Natural killer cell treated with Interleukin-12 subunit alpha and Interleukin-12 subunit beta and Interleukin-15 and Interleukin-18, amount 100 ng/mL, for 72 hours (primary cell): ENCODE measurements at places on chromosomes 4 and X. TPM values are rescaled to one million over a fixed set of nuclear protein-coding genes. Genes with fewer than 3 reads are reported as not detected.
A peak's percentile ranks its signal among the peaks of the same experiment; 100 is the strongest.

Gene TSPAN7
- total RNA-seq: not detected

Gene SYNPO2
- total RNA-seq: 0.36 TPM

Gene IL2
- total RNA-seq: not detected

Gene UGT2B15
- total RNA-seq: not detected

Gene MAGEA12
- not detected for total RNA-seq

Gene GABRG1
- not detected for total RNA-seq

Gene H2BW2
- not detected for total RNA-seq

Gene AKAP4
- total RNA-seq: not detected

Gene MEPE
- not detected for total RNA-seq

Gene NKX1-1
- not detected for total RNA-seq

Gene APELA
- total RNA-seq: not detected

DNA sequence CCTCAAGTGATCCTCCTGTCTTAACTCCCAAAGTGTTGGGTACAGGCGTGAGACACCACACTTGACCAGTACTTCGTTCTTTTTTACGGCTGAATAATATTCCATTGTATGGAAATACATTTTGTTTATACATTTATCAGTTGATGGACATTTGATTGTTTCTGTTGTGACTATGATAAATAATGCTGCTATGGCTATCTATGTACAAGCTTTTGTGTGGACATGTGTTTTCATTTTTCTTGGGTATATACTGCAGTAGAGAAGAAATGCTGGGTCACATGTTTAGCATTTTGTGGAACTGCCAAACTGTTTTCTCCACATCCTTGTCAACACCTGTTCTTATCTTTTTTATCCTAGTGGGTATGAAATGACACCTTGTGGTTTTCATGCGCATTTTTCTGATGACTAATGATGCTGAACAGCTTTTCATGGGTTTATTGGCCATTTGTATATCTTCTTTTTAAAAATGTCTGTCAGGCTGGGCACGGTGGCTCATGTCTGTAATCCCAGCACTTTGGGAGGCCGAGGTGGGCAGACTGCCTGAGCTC is 37.3 kb downstream of the SAT1 start:
- H3K27me3 ChIP-seq: no peaks in the 10 kb centered on the region
- H3K36me3 ChIP-seq: no peaks in the 10 kb centered on the region
- H3K4me1 ChIP-seq: no peaks in the 10 kb centered on the region
- DNase-seq: no peak

DNA sequence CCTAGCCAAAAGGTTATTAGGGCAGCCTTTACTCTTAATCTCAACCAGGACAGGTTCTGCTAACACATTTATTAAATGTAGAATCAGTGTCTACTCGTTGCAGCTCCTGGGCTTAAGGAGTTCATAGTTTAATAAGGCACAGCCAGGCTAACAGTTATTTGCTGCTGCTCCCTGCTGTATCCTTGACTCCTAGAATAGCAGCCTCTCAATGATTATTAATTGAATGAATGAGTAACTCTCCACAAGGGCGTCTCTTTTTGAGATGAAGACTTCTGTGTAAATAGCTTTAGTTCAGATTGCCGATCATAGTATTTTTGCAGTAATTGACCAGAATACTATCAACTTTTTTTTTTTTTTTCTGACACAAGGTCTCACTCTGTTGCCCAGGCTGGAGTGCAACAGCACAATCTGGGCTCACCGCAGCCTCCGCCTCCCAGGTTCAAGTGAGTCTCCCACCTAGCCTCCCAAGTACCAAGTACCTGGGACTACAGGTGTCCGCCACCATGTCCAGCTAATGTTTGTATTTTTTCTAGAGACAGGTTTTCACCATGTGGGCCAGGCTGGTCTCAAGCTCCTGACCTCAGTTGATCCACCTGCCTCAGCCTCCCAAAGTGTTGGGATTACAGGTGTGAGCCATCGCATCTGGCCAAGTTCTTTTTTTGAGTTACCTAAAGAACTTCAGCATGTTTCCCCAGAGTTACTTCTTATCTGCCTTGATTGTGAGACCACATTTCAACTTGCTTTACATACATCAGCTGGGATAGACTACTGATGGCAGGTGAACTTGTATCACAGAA is 2.9 kb downstream of the UGDH start:
- H3K4me3 ChIP-seq: no peak overlapping the region
- peaks cover 14% of the 10 kb centered on the region for H3K4me1 ChIP-seq
- H3K36me3 ChIP-seq: no peaks in the 10 kb centered on the region
- DNase-seq: no peak

- no peak overlapping the region for H3K27ac ChIP-seq
- peaks cover 16% of the 10 kb centered on the region for H3K4me1 ChIP-seq
- H3K4me3 ChIP-seq: peak overlapping the region; percentile 89
Observed at GRCh38 chr4:52660643-52661042, 1.5 kb upstream of the USP46 start.

- H3K36me3 ChIP-seq: peaks cover 4% of the 10 kb centered on the region
- DNase-seq: no peak
- no peak overlapping the region for H3K4me3 ChIP-seq
- H3K27me3 ChIP-seq: no peaks in the 10 kb centered on the region
- H3K4me1 ChIP-seq: peaks cover 5% of the 10 kb centered on the region
Observed at GRCh38 chrX:1400742-1401471, 9.0 kb upstream of the SLC25A6 start.

GRCh38 chrX:93695981-93696380 is 22.0 kb downstream of the FAM133A start:
- DNase-seq: no peak
- no peak overlapping the region for H3K4me3 ChIP-seq
- H3K36me3 ChIP-seq: no peaks in the 10 kb centered on the region
- H3K27me3 ChIP-seq: no peaks in the 10 kb centered on the region
- no peak overlapping the region for H3K27ac ChIP-seq
- H3K4me1 ChIP-seq: no peaks in the 10 kb centered on the region

DNA sequence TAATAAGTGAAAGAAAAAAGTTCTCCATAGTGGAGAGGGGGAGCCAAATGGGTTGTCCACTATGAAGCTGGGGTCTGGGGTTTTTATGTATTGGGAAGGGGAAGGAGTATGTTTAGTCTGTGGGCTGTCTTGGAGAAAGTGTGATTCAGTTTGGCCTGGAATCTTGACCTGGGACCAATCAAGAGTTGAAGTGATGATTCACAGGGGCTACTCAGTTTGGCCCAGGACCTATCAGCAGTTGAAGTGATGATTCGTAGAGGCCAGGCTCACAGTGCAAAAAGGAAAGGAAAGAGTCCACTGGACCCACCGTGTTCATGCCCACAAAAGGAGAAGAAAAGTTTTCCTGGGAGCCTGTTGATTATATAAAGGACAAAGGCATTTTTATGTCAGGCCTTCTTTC is 47.3 kb upstream of the RAB9B start:
- no peak overlapping the region for H3K4me3 ChIP-seq
- no peaks in the 10 kb centered on the region for H3K36me3 ChIP-seq
- no peaks in the 10 kb centered on the region for H3K27me3 ChIP-seq
- no peak for DNase-seq
- no peaks in the 10 kb centered on the region for H3K4me1 ChIP-seq
- H3K27ac ChIP-seq: no peak overlapping the region

DNA sequence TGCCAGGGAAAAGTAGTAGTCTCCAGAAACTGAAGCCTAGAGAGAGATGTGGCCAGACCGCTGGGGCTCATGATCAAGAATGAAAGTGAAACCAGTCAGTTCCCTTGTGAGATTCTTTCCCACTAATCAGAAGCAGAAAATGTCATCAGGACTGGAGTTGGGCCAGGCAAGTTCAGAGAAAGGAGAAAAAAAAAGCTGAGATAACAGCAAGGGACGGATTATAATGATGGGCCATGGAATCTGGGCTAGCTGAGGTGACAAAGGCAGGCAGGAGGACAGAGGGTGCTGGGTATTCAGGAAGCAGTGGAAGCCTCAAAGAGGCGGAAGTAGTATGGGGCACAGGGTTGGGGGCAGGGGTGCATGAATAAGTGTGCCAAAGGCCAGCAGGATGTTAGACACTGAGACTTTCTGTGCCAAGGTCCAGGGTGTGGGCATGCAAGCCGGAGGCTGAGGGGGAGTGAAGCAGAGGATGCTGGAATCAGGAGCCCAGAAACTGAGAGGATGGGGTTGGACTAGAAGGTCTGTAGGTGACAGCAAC is 2.5 kb downstream of the CXorf38 start:
- peak overlapping the region; percentile 95 for H3K4me3 ChIP-seq
- peaks cover 26% of the 10 kb centered on the region for H3K36me3 ChIP-seq
- peak; percentile 72 for DNase-seq
- H3K27me3 ChIP-seq: no peaks in the 10 kb centered on the region
- peaks cover 35% of the 10 kb centered on the region for H3K4me1 ChIP-seq
- peak overlapping the region; percentile 91 for H3K27ac ChIP-seq

GRCh38 chrX:100264200-100264599 is 145.9 kb downstream of the PCDH19 start:
- H3K4me3 ChIP-seq: no peak overlapping the region
- H3K27ac ChIP-seq: no peak overlapping the region
- no peaks in the 10 kb centered on the region for H3K36me3 ChIP-seq
- no peaks in the 10 kb centered on the region for H3K4me1 ChIP-seq
- DNase-seq: no peak

DNA sequence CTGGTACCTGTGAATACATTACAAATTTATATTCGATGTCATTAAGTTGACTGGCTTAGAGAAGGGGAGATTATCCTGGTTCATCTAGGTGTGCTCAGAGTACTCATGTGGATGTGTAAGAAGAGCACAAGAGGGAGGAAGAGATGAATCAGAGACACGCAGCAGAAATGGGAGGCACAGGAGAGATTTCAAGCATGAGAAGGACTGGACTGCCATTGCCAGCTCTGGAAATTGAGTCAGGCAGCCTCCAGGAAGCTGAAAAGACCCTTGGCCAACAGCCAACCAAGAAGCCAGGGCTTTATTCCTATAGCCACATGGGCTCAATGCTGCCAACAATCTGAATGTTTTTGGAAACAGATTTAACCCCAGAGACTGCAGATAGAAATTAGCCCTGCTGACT is 1390.0 kb downstream of the STIM2 start:
- H3K27me3 ChIP-seq: no peaks in the 10 kb centered on the region
- H3K4me3 ChIP-seq: no peak overlapping the region
- H3K36me3 ChIP-seq: peaks cover 6% of the 10 kb centered on the region
- H3K4me1 ChIP-seq: no peaks in the 10 kb centered on the region
- H3K27ac ChIP-seq: no peak overlapping the region

GRCh38 chr4:91936311-91936710 is 367.5 kb upstream of the GRID2 start:
- no peak overlapping the region for H3K4me3 ChIP-seq
- H3K36me3 ChIP-seq: peaks cover 5% of the 10 kb centered on the region
- no peaks in the 10 kb centered on the region for H3K27me3 ChIP-seq
- no peaks in the 10 kb centered on the region for H3K4me1 ChIP-seq

- no peaks in the 10 kb centered on the region for H3K36me3 ChIP-seq
- H3K4me1 ChIP-seq: no peaks in the 10 kb centered on the region
- DNase-seq: no peak
- no peak overlapping the region for H3K27ac ChIP-seq
- peaks cover 2% of the 10 kb centered on the region for H3K27me3 ChIP-seq
Observed at GRCh38 chr4:74311696-74312313, 3.5 kb downstream of the EPGN start.

- H3K27me3 ChIP-seq: peaks cover 8% of the 10 kb centered on the region
- no peaks in the 10 kb centered on the region for H3K4me1 ChIP-seq
- no peak within 1 kb of the TSS for H3K27ac ChIP-seq
- no peaks in the 10 kb centered on the region for H3K36me3 ChIP-seq
Observed at GRCh38 chrX:103063918-103064434, at the start of gene BEX1. Gene BEX1, minus strand, starts transcription at chrX:103064171. Its CDS starts 897 bp downstream, at chrX:103063274.

- no peak overlapping the region for H3K27ac ChIP-seq
- peaks cover 4% of the 10 kb centered on the region for H3K36me3 ChIP-seq
- H3K4me3 ChIP-seq: no peak overlapping the region
- no peak for DNase-seq
- H3K27me3 ChIP-seq: peaks cover 4% of the 10 kb centered on the region
Observed at GRCh38 chrX:78237127-78237526, 90.3 kb downstream of the CYSLTR1 start.

GRCh38 chr4:37795581-37796195 is 30.8 kb upstream of the PGM2 start:
- no peak overlapping the region for H3K27ac ChIP-seq
- H3K4me3 ChIP-seq: no peak overlapping the region
- H3K27me3 ChIP-seq: peaks cover 23% of the 10 kb centered on the region
- no peak for DNase-seq
- H3K4me1 ChIP-seq: no peaks in the 10 kb centered on the region
- H3K36me3 ChIP-seq: no peaks in the 10 kb centered on the region

- no peak overlapping the region for H3K4me3 ChIP-seq
- H3K4me1 ChIP-seq: no peaks in the 10 kb centered on the region
- no peak overlapping the region for H3K27ac ChIP-seq
- peaks cover 20% of the 10 kb centered on the region for H3K27me3 ChIP-seq
- no peak for DNase-seq
- no peaks in the 10 kb centered on the region for H3K36me3 ChIP-seq
Observed at GRCh38 chrX:136493011-136493410, 4.4 kb upstream of the HTATSF1 start.

GRCh38 chr4:150367326-150367725 is 214.6 kb upstream of the MAB21L2 start:
- H3K4me1 ChIP-seq: peaks cover 7% of the 10 kb centered on the region
- no peaks in the 10 kb centered on the region for H3K36me3 ChIP-seq
- H3K27ac ChIP-seq: no peak overlapping the region
- H3K4me3 ChIP-seq: no peak overlapping the region
- DNase-seq: no peak

DNA sequence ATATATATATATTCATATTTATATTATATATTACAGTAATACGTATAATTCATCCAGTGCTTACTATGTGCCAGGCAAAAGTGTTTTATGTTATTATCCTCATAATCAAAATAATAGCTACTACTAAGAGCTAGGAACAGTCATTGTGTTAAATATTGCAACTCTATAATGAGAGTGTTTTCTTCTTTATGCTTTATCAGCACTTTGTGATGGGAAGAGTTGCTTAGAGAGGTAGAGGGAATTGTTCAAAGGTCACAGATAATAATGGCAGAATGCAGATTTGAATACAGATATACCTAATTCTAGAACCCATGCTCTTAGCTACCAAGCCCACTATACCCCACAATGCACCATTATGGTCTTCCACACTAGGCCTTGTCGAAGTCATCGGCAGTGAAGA is 318.8 kb upstream of the PPARGC1A start:
- no peaks in the 10 kb centered on the region for H3K4me1 ChIP-seq
- H3K27me3 ChIP-seq: no peaks in the 10 kb centered on the region
- DNase-seq: no peak
- H3K36me3 ChIP-seq: no peaks in the 10 kb centered on the region

- DNase-seq: no peak
- H3K4me3 ChIP-seq: no peak overlapping the region
- no peaks in the 10 kb centered on the region for H3K36me3 ChIP-seq
- peaks cover 45% of the 10 kb centered on the region for H3K27me3 ChIP-seq
- peaks cover 7% of the 10 kb centered on the region for H3K4me1 ChIP-seq
- H3K27ac ChIP-seq: no peak overlapping the region
Observed at GRCh38 chr4:42357325-42357724, 40.0 kb upstream of the SHISA3 start.

DNA sequence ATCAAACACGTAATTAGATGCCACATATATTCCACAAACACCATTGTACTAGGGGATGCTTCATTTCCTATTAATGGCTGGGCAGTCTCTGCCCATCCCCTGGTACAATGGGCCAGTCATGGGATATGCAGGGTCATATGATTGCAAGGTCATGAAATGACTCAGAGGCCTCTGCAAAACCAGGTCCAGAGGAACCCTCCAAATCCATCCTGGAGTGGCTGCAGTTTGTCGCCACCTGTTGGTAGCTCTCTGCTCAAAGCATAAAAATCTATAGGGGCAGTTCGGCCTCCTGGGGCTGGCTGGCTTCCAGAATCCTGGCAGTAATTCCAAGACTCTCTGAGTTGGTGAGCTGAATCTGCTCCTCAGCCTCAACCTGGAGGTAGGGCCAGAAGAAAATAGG is 22.9 kb upstream of the PUDP start:
- H3K36me3 ChIP-seq: no peaks in the 10 kb centered on the region
- peak; percentile 69 for DNase-seq
- no peaks in the 10 kb centered on the region for H3K4me1 ChIP-seq

GRCh38 chr4:79148369-79148768 is 177.5 kb downstream of the NAA11 start:
- DNase-seq: no peak
- no peaks in the 10 kb centered on the region for H3K36me3 ChIP-seq
- no peaks in the 10 kb centered on the region for H3K27me3 ChIP-seq
